Endothelial cell (in vitro differentiated cells): ENCODE measurements at places on chromosomes 4 and X. TPM values are rescaled to one million over a fixed set of nuclear protein-coding genes. Genes with fewer than 3 reads are reported as not detected.

The CAMK2D gene
- total RNA-seq, result 19.7 TPM

The PF4V1 gene
- not detected for total RNA-seq

The VAMP7 gene
- 29.1 TPM for total RNA-seq

DNA sequence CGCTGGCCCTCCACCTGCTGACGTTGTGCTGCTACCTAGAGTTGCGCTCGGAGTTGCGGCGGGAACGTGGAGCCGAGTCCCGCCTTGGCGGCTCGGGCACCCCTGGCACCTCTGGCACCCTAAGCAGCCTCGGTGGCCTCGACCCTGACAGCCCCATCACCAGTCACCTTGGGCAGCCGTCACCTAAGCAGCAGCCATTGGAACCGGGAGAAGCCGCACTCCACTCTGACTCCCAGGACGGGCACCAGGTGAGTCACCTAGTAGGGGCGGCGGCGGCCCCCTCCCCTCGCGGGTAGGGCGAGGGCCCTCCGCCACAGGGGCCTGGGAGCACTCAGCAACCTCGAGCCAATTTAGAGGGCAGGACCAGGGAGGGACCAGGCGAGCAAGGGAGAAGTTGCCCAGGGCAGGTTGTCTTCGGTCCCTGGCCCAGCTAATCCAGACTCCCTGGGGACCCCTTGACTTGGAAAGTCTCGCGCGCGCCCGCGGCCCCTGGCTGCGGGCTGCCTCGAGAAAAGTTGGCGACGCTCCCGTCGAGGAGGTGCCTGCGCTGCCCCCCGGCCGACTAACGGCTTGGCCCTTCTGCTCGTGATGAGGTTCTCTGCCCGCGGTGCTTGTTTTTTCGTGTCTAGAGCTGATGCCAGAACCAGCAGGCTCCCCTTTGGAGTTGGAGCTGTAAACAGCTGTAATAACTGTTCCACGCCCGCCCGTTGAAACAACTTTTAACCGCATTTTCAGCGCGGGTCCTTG lies 717 bp downstream of the EDA start:
- DNase-seq, result peak; percentile 7

DNA sequence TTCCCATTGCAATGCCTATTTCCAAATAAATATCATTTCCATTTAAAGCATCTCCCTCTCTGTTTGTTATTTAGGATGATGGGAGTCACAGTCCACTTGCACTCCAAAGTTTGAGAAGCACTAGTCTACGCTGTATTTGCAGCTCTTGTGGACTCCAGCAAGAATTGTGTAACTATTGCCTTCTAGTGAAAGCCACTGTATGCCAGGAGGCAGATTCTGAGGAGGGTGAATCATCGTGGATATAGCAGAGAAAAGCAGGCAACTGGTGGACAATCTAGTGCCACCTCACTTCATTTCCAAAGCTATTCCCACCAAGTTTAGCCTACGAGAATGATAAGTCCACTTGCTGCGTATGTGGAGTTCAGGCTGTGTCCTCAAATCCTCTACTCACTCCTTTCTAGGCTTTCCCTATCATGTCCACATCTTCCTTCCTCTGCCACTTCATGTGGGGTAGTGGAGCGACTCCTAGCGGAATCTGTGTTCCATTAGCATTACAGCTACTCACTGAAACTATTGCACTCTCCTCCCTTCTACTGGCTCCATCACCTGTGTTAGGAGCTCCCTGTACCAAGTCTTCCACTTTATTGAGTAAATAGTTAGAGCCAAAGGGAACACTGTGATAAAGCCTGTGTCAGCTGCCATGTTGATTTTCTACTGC lies 501.8 kb upstream of the GALNT7 start:
- no peak for DNase-seq

DNA sequence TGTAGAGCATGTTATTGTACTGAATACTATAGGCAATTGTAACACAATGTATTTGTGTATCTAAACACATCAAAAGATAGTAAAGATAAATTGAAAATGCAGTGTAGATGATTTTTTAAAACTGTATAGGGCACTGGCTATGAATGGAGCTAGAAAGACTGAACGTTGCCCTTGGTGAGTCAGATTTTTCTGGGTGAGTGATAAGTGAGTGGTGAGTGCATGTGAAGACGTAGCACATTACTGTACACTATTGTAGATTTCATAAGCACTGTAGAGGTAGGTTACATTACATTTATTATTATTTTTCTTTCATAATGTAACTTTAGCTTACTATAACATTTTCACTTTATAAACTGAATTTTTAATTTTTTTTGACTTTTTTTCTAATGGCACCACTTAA lies 1491.6 kb downstream of the TECRL start:
- no peak for DNase-seq

GRCh38 chr4:866761-867390 lies 40.9 kb upstream of the CPLX1 start:
- DNase-seq, result no peak

GRCh38 chr4:186592966-186593586 lies 37.7 kb upstream of the MTNR1A start:
- DNase-seq, result no peak
